ENCODE measurements at places on chromosomes 16 and 17.

GRCh38 chr16:21179983-21180365, 21.5 kb downstream of the LDAF1 start:
- no peaks in the 10 kb centered on the region for H3K36me3 ChIP-seq
- H3K4me1 ChIP-seq = no peaks in the 10 kb centered on the region
- no peaks in the 10 kb centered on the region for H3K27me3 ChIP-seq
- no peak overlapping the region for H3K27ac ChIP-seq

DNA sequence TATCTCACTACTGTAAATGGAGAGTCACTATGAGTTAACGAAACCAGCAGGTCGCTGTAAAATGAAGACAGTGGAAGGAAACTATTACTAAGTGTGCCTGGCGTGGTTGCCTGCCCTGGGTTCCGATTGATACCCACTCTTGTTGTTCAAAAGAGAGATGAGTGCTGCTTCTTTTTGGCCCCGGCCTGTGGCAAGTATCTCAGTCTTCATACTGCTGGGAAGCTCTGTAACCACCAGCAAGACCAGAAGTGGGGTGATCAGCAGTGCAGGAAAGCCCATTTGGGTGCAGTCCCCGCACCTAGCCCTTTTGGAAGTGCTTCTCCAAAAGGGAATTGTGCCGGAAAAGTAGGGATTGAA, 104.5 kb downstream of the SNX29 start:
- peaks cover 64% of the 10 kb centered on the region for H3K4me1 ChIP-seq
- H3K36me3 ChIP-seq = no peaks in the 10 kb centered on the region
- H3K27ac ChIP-seq = no peak overlapping the region
- peak overlapping the region; percentile 47 for H3K4me3 ChIP-seq
- H3K27me3 ChIP-seq = no peaks in the 10 kb centered on the region

DNA sequence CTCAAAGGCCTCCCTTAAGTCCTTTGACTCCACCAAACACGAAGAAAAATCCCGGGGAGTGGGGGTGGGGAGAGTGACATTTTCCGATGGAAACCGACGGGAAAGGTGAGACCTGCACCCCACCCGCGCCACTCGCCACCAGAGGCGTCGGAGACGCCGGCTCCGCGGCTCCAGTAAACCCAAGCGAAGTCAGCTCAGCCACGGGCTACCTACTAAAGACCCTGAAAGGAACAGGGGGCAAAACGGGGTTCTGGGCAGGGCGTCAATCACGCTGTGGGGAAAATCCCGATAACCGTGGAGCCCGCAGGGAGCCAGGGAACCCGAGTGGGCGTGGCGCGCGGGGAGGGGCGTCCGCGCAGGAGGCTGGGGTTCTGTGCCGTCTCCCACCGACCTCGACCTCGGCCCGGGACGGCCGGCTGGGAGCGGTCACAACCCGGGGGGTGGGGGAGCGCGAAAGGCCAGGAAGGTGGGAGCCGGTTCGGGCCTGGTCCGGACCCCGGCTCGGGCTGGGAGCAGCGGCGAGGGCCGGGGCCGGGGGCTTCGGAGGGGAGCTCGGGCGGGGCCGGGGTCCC, 565 bp downstream of the WDR45B start:
- H3K27me3 ChIP-seq = no peaks in the 10 kb centered on the region
- peak overlapping the region; percentile 78 for H3K4me3 ChIP-seq
- DNase-seq = peak; percentile 41
- H3K27ac ChIP-seq = peak overlapping the region; percentile 90

DNA sequence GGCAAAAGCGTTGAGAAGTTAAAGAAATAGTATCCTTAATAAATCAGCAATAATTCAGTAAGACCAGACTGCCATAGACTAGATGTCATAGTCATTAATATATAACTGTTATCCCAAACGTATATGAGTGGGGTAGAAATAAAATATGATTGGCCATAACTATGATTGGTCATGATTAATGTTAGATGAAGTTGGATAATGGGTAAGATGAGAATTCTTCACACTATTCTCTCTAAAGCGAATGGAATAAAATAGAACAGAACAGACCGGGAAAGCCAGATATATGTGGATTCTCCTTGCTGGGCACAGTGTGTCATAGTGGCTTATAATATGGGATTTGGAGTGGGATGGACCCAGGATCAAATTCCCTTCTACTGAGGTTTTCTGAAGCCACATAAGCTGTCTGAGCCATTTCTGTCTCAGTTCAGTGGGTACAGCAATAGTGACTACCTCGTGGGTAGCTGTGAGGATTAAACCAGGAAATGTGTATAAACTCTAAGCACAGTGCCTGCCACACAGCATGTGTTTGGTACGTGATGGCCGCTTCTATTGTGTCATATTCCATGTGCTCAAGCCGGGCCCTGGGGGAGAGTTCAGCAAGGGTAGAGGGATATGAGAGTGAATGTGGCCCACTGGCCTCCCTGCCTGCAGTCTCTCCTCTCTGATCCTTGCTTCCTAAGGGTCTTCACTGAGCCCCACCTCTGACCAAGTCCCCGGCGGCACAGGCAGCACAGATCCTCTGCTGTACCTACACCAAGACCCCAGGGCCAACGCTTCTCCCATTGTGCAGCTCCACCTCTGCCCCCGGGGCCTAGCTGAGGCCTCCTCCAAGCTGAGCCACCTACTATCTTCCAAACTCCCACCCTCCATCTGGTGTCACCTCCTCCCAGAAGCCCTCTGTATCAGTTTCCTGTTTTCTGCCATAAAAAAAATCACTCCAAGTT, 3.7 kb downstream of the CETP start:
- H3K36me3 ChIP-seq = no peaks in the 10 kb centered on the region
- peaks cover 21% of the 10 kb centered on the region for H3K4me1 ChIP-seq
- no peaks in the 10 kb centered on the region for H3K27me3 ChIP-seq
- H3K4me3 ChIP-seq = no peak overlapping the region
- no peak overlapping the region for H3K27ac ChIP-seq

GRCh38 chr16:73544826-73545225, 496.9 kb upstream of the ZFHX3 start:
- H3K36me3 ChIP-seq = no peaks in the 10 kb centered on the region
- H3K27ac ChIP-seq = no peak overlapping the region
- DNase-seq = no peak
- no peaks in the 10 kb centered on the region for H3K27me3 ChIP-seq

DNA sequence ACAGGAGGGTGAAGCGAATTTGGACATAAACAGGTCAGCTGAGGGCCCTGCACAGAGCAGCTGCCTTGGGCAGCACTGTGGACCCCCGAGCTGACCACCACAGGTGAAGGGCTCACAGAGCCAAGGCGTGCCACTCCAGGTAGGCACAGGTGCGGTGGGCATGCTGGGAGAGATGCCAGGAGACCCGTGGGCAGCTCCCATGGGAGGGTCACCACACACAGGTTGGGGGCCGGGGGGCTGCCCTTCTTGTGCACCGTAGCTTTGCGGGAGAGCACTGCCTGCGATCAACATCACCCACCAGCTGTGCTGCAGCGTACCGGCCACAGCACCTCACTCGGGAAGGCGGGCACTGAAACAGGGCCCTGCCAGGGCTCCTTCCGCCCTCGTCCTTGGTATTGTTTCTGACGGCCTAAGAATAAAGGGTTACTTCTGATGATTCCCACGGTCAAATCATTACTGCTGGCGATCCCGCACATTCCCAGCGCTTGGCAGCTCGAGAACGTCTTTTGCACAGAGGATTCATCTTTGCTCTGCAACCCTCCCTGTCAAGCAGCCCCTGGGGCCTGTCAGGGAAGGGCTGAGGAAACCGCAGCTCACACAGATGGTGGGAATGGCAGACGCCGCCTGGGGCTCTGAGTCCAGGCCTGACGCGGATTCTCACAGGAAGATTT, 181.7 kb downstream of the BANP start:
- H3K27ac ChIP-seq = no peak overlapping the region
- H3K4me1 ChIP-seq = no peaks in the 10 kb centered on the region
- H3K27me3 ChIP-seq = no peaks in the 10 kb centered on the region
- H3K36me3 ChIP-seq = no peaks in the 10 kb centered on the region
- no peak overlapping the region for H3K4me3 ChIP-seq

GRCh38 chr17:79633154-79633553, 22.3 kb upstream of the RBFOX3 start:
- H3K4me1 ChIP-seq = no peaks in the 10 kb centered on the region
- no peak overlapping the region for H3K27ac ChIP-seq
- H3K27me3 ChIP-seq = peaks cover 5% of the 10 kb centered on the region
- no peak for DNase-seq
- no peak overlapping the region for H3K4me3 ChIP-seq
- no peaks in the 10 kb centered on the region for H3K36me3 ChIP-seq

- no peaks in the 10 kb centered on the region for H3K36me3 ChIP-seq
- no peaks in the 10 kb centered on the region for H3K4me1 ChIP-seq
- H3K27ac ChIP-seq = no peak overlapping the region
Observed at GRCh38 chr16:49638673-49639610, 217.0 kb downstream of the ZNF423 start.

- H3K4me1 ChIP-seq = no peaks in the 10 kb centered on the region
- no peak overlapping the region for H3K4me3 ChIP-seq
- no peak overlapping the region for H3K27ac ChIP-seq
- H3K27me3 ChIP-seq = no peaks in the 10 kb centered on the region
Observed at GRCh38 chr17:29237476-29238132, 9.1 kb upstream of the CRYBA1 start.

GRCh38 chr17:17140590-17140980, 65.5 kb downstream of the PLD6 start:
- DNase-seq = no peak
- H3K36me3 ChIP-seq = peaks cover 15% of the 10 kb centered on the region
- H3K27ac ChIP-seq = no peak overlapping the region
- H3K4me1 ChIP-seq = no peaks in the 10 kb centered on the region

- no peak overlapping the region for H3K27ac ChIP-seq
- H3K4me1 ChIP-seq = peaks cover 17% of the 10 kb centered on the region
- no peaks in the 10 kb centered on the region for H3K36me3 ChIP-seq
- no peaks in the 10 kb centered on the region for H3K27me3 ChIP-seq
Observed at GRCh38 chr17:27879987-27880608, 13.1 kb downstream of the LYRM9 start.

DNA sequence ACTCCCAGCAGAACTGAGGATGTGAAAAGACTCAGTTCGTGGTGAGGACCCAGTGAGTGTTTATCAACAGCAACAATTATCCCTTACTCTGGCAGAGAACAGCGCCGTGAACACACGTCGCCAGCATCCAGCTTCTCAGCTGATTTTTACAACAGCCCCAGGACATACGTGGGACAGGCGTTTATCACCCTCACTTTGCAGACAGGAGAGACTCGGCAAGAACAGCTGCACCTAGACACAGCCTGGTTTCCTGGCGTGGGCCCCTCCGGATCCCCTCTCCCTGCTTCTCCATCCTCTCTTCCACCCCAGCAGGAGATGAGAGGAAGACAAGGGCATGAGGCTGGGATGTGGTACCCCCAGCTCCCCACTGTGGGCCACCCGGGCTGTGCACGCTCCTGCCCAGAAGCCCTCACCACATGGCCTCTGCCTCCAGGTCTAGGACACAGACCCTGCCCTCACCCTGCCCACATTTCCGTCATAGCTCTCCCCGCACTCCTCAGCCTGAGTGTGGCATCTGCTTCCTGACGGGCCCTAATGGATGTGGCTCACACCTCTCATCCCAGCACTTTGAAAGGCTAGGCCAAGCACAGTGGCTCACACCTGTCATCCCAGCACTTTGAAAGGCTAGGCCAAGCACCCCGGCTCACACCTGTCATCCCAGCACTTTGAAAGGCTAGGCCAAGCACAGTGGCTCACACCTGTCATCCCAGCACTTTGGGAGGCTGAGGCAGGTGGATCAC, 17.5 kb downstream of the ABR start:
- H3K27me3 ChIP-seq = no peaks in the 10 kb centered on the region
- no peaks in the 10 kb centered on the region for H3K4me1 ChIP-seq
- H3K4me3 ChIP-seq = no peak overlapping the region
- H3K27ac ChIP-seq = no peak overlapping the region
- no peaks in the 10 kb centered on the region for H3K36me3 ChIP-seq

DNA sequence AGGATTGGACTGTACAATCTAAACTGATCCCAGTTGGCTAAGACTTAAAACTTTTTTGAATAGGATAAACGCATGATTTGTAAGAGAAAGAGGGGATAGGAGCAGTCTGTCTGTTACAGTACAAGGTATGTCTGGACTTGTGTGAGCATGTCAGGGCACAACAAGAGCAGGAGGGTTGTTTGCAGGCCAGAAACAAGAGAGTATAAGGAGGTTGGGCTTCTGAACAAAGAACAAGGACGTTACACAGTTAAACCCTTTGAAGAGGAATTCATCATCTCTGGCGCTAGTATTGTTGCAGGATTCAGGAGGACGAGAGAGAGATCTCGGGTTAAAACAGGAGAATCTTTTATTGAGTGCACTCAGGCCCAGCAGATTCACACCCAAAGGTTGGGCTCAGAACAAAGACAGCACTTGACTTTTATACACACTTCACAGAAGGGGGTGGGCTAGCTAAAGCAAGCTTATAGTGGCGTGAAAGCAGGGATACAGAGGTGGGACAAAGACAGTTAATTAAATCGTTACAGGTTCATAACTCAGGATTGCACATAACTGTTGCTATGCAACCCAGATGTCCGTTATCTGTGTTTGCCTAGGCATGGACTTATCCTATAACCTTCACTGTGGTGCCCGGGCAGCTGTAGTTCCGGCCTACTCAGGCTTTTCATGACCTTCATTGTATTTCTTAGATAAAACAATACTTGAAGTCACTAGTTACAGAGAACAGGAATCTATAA, 34.3 kb downstream of the SEC14L1 start:
- peaks cover 12% of the 10 kb centered on the region for H3K36me3 ChIP-seq
- no peaks in the 10 kb centered on the region for H3K4me1 ChIP-seq
- no peaks in the 10 kb centered on the region for H3K27me3 ChIP-seq
- no peak for DNase-seq

DNA sequence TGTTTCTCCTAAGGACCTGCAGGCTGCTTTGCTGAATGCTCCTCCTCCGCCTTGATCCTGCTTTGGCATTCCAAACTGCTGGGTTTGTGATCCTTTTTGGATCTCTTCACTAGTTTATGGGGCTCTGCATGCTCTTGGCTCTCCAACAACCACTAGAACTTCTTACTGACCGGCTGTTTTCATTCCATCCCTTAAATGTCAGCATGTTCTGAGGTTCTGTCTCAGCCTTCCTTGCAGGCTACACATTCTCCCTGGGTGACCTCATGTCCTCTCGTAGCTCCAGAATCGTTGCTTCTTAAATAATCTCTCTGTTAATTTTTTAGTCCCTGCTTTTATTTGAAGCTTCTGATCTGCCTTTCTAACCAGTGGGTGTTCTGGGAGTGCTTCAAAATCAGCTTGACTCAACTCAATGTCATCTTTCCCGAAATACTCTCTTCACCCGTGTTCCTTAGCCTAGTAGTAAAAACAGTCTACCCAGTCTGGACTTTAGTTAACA, 119.0 kb upstream of the HS3ST2 start:
- no peaks in the 10 kb centered on the region for H3K27me3 ChIP-seq
- H3K4me1 ChIP-seq = no peaks in the 10 kb centered on the region
- H3K36me3 ChIP-seq = no peaks in the 10 kb centered on the region
- no peak overlapping the region for H3K27ac ChIP-seq
- H3K4me3 ChIP-seq = no peak overlapping the region
- DNase-seq = no peak

DNA sequence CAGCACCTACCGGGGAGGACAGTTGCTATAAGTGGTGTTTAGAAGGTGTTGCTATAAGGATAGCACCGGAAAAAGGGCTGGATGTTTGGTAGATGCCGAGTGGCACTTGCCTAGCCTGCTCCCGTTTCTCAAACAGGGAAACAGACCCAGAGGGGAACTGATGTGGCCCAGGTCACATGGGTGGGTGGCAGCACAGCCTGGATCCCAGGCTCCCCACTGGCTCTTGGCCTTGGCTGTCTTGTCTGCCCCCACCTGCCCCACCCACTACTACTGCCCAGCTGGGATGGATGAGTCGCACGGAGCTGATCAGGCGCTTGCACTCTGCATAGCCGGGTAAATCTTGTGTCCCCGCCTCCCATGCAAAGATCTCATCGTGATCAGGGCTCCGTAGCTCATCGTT, 7.2 kb downstream of the SMTNL2 start:
- no peaks in the 10 kb centered on the region for H3K36me3 ChIP-seq
- DNase-seq = no peak
- no peaks in the 10 kb centered on the region for H3K27me3 ChIP-seq
- H3K27ac ChIP-seq = no peak overlapping the region
- no peak overlapping the region for H3K4me3 ChIP-seq
- no peaks in the 10 kb centered on the region for H3K4me1 ChIP-seq

Measured in CD8-positive, alpha-beta memory T cell (primary cell).